ENCODE measurements at places on chromosomes 3 and 15.
A peak's percentile ranks its signal among the peaks of the same experiment; 100 is the strongest.

GRCh38 chr15:45132844-45133560 lies 3.2 kb downstream of the DUOX1 start:
- no peak for DNase-seq

DNA sequence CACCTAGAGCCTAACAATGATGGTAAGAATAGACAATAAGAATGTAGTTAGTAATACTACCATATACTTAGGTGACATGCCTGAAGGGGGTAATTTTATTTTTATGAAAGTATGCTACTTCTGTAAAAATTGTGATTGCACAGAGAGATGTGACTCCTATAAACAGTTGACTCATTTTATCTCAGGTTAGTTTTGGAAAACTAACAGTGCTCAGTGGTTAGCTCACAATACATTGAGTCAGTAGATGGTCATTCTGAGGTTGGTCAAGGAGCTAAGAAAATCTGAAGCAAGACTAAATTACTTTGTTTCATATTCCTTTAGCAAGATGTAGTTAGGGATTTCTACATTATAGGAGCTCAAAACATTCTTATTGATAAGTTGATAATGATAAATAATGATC lies 271.0 kb downstream of the EDEM1 start:
- DNase-seq = no peak

GRCh38 chr3:153885359-153885758 lies 235.8 kb upstream of the ARHGEF26 start:
- no peak for DNase-seq

GRCh38 chr15:56184516-56184915 lies 59.2 kb downstream of the RFX7 start:
- no peak for DNase-seq

DNA sequence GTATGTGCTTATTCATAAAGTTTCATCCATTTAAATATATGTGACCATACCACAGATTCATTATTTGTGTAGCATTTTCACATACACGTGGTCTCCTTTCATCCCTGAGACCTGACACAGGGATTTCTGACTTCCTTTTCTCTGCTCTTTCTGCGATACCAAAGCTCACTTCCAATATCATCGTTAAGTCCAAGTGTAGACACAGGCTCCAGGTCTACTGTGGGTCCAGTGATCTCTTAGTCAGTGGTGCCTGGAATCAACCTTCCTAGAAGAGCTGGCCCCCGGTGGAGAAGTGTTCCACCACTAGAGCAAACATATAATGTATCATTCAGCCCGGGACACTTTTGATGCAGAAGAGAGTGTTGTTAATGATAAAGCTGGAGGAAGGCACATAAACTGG lies 72.4 kb downstream of the LDHAL6B start:
- DNase-seq = no peak

DNA sequence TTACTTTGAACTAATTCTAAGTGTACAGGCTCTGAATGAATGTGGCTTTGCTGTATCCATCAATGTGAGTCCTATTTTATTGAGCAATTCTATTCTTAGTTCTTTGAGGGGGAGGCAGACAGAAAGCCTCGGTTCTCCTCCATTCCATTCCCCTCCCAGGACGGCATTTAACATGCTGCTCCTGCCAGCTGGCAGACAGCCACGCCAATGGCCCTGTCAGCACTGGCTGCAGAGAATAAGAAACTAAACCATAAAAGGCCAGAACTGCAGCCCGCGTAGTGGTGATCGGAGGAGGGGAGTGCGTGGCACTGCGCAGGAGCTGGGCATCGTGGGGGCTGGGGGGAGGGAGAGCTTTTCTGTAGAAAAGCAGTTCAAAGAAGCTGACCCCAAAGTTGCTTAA lies 76.0 kb upstream of the HACD2 start:
- DNase-seq = no peak

DNA sequence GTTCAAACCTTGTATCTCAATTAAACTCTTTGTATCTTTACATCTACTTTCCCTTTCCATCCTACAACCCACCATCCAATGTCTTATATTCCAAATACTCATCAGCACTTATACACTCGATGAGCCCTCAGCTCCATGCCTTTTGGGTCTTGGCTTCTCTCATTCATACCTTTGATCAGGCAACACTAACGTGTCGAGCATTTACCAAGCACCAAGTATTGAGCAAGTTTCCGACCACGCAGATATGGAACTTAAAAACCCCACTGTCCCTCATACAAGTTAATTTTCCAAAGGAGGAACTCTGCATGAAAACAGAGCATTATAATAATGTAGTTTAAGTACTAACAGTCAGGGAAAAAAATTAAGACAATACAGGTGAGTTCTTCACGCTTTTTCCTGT lies 102.8 kb downstream of the IL1RAP start:
- no peak for DNase-seq

DNA sequence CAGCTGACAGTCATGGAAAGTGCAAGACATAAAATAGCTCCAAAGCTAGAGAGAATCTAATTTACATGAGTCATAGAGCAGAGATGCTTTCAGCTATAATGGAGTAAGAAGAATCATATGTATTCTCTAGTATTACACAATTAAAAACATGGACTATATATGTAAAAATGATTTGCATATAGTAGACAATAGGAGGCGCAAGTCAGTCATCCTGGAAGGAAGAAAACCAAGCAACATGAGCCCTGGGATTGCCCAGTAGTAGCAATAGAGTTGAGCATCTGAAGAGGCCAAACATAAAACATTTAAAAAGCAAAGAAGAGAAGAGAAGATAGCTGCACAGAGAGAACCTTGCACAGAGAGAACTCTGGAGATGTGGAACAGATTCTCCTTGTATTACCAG lies 455.0 kb downstream of the EPHA3 start:
- DNase-seq = no peak

GRCh38 chr3:195551381-195551978 lies 8.4 kb upstream of the PPP1R2 start:
- no peak for DNase-seq

DNA sequence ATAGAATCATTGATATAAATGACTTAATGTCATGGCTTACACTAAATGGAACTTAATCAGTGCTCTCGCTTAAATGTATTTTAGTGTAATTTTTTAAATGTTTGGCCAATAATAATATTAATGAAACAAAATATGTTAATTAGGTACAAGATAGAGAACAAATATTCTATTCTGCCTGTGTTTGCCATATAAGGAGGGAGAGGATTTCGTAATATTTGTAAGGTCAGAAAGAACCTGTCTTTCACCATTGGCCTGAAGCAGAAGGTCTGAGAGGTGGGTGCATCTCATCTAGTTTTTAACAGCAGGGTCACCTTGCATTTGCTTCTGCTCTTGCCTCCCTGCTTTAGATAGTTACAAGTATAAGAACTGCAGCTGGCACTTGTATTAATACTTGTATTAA lies 2.5 kb downstream of the GPR87 start:
- no peak for DNase-seq

GRCh38 chr3:126544596-126545281 lies 14.0 kb downstream of the C3orf22 start:
- no peak for DNase-seq

- no peak for DNase-seq
These were observed 393.0 kb downstream of the IGSF11 start for GRCh38 chr3:118641608-118642007.

DNA sequence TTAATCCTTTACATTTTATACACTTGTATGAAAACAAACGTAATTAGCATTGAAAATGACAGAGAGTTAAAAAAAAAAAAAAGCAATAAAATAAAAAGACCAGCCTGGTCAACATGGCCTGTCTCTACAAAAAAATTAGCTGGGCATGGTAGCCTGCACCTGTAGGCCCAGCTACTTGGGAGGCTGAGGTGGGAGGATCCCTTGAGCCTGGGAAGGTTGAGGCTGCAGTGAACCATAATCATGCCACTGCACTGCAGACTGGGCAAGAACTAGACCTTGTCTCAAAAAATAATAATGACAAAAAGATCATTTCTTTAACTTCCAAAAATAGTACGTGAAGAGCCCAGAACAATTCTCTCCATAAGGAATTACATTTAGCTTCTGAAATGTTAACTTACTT lies 1.9 kb downstream of the SSR3 start:
- peak; percentile 24 for DNase-seq

DNA sequence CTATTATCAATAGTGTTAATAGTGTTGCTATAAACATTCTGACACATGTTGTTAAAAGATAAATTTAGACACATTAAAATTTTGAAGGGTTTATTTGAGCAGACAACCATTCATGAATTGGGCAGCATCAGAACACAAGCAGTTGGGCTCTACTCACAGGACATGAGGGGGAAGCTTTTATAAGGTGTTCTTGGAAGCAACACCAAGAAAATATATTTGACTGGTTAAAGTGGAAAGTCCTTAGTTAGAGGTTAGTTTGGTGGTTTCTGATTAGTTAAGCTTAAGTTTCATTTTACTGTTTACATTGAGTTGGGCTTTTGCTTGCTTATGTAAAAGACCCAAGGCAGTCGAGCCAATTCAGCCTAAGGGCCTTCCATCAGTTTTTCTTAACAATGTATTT lies 220.7 kb downstream of the CD47 start:
- DNase-seq = no peak

- no peak for DNase-seq
These were observed 48.6 kb downstream of the CTXND1 start for GRCh38 chr15:80203361-80203885.

DNA sequence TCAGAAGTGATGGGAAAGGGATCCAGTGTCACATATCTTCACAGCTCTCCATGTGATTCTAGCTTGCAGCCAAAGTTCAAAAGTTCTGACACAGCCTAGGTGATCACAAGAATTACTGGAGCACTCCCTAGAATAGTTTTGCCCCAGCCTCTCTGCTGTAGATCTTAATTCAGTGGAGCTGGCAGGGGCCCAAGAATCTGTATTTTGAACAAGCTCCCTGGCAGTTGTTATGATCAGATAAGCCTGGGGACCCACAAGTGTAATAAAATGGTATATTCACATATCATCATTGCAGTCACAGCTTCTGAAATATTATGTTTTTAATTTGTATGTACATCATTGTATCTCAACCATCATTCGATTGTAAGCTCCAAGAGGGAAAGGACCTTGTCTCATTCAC lies 62.3 kb downstream of the NOX5 start:
- DNase-seq = no peak

DNA sequence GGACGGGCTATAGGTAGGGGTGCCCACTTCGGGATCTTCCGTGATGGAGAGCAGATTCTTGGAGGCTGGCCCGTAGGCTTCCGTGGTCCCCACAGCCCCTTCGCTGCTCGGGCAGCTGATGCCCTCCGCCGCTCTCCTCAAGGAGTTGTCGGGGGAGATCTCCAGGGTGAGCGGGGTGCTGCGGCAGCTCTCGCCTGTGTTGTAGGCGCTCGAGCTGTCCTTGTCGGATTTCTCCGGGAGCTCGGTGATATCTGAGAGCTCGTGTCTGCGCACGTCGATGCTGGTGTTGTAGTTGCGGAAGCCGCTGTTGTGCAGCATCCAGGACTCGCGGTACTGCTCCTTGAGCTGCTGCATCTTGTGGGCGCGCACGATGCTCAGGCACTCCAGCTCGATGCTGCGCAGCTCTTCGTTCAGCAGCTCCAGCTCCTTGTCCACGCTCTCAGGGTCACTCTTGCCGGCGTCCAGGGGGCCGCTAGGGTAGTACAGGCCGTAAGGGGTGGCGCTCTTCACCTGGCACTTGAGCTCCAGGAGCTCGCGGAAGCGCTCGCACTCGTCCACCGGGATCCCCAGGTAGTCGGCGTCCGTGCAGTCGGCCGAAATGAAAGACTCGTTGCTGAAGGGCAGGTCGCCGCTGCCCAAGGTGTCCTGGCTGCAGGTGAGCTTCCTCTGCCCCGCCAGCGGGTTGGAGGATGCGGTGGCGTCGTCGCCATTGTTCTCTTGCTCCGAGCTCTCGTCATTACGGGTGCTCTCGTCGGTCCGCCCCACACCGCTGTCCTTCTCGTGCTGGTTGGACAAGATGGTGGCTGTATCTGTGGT lies 240.4 kb downstream of the PDZRN3 start:
- no peak for DNase-seq

- no peak for DNase-seq
These were observed 290.8 kb downstream of the NEK10 start for GRCh38 chr3:27078246-27078913.

- DNase-seq = no peak
These were observed 31.5 kb upstream of the LAMP3 start for GRCh38 chr3:183193762-183194689.

- DNase-seq = no peak
These were observed 244.2 kb downstream of the LSAMP start for GRCh38 chr3:116200956-116201690.

GRCh38 chr15:80052597-80053304 lies 6.7 kb upstream of the ZFAND6 start:
- DNase-seq = no peak

Measured in RPMI8226 (cell line).